ENCODE measurements at places on chromosomes 13 and 19.

- DNase-seq: no peak
Observed at GRCh38 chr13:24076109-24076508, 84.4 kb upstream of the SPATA13 start.

DNA sequence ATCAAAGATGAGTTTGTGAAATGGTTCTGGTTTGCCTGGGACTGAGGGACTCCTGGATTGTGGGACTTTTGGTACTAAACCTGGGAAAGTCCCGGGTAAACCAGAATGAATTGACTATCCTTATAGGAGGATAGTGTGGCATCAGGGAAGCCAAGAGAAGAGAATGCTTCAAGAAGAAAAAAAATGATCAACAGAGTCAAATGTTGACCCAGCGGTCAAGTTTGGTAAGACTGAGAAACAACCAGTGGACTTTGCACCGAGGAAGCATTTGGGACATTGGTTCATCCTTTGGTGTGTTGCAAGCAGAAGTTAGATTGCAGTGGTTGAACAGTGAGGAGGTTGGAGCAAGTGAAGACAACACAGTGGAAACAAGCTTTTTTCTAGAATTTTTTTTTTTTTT lies 33.5 kb downstream of the CLEC17A start:
- DNase-seq: no peak

DNA sequence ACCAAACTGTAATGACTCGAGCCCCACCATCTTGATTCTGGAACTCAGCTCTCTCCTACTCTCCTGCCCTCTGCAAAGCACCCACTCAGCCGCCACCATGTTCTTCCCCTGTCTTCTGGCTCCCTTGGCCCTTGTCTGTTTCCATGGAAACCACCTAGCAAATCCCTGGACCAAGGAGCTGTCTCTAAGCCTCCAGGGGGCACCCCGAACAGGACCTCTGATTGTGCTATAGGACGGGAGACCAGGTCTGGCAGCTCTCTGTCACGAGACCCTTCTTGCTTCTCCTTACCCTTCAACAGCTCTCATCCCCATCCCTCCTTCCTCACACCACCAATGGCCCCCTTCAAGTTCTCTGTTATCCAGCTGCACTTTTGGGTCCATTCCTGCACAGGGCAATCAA lies 277.7 kb upstream of the ZNF507 start:
- no peak for DNase-seq

DNA sequence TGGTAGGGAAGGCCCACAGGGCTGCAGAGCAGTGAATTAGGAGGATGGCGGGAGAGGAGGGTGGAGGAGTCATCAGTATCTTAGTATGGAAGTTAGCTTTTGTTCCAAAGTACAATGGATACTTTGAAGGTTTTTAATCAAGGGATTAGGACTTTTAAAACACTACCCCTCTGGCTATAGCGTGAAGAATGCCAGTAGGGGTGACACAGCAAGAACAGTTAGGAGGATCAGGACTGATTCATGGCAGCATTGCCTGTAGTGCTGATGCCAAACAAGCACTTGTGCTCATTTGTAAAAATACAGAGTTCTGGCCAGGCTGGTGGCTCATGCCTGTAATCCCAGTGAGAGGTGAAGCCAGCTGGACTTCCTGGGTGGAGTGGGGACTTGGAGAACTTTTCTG lies 46.2 kb downstream of the SKA3 start:
- no peak for DNase-seq

DNA sequence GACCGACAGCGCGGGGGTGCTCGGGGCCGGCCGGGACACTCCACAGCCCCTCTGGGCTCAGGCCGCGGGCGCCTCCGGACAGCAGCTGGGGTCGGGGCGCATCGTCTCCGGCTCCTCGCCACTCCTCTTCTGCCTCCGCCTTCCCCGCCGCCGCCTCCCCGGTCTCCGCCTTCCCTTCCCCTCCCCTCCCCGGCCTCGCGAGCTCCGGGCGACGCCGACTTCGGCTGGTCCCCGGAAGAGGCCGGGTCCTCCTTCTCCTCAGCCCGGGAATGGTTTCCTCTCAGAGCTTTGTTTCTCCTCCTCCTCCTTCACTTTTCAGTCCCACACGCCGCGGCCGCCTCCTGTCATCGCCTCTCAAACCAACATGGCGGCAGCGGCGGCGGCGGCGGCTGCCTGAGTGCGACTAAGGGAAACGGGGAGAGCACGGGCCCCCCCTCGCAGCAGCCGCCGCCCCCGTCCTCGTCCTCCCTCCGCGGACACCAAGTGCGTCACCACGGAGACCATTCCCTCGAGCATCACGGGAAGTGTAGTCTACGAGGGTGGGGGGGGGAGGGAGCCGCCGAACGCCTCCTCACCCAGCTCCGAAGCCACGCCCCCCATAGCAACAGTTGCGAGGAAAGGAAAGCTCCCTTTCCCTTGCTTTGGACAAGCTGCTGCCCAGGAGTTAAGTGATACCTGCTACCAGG lies at the start of gene UBL3:
TSS of gene UBL3 (minus strand) at position 405 of the 686 bp plus-strand sequence. CDS start 1,079 bp downstream, outside the sequence.
- DNase-seq: peak; percentile 93

DNA sequence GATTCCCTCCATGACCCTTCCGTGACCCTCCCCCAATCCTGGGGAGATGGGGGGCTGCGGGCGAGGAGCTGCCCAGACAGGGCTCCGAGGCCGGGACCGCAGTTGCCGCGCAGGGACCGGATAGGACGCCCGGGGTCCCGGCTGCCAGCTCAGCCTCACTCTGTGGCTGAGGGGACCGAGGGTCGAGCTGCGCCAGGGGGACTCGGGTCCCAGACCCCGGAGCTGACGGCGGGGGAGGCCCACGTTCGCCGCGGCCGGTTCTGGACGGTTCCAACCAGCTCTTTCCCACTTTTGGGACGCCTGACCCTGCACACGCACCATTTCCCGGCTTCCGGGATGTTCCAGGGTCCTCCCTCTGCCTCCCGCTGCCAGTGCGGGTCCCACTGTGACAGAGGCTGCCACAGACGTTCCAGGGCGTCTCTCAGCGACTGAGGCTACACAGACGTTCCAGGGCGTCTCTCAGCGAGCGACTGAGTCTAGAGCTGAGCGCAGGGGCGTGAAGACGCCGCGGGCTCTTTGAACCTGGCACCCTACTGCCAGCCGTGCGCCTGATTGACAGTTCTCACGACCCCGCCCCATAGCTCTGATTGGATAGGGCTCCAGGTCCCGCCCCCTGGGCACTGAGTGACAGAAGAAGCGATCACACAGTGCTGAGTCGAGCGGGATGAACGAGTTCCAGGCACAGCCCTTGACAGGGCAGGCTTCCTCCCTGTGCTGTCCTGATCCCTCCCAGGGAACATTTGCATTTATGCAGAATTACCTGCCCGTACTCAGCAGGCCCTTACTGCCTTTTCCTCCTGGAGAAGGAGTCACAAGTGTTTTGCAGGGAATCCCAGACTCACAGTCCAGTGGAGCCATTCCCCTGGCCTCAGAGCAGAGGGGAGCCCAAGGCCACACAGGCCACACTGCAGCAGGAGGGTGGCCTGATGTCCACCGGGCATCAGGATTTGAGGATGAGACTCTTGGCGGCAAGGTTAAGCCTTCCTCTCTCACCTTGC lies at the start of gene ZNF563:
TSS of gene ZNF563 (minus strand) at position 472 of the 998 bp plus-strand sequence. CDS start at position 321, 151 bp downstream.
- peak; percentile 95 for DNase-seq

DNA sequence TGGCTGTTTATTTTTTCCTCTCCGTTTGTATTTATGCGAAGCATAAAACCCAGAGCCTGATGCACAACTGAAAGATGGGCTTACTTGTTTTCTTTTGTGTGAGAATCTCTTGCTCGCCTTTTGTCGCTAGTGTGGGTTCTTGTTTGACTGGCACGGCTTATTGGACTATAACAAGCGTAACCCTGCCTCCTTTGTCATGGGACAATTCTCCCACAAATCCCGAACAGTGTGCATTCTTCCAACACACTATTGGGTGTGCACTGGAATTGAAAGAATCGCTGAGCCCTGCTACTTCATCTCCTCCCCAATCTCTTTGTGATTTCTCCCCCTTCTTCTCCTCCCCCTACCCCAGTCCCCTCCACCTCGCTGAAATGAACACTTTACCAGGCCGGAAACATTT lies 110.8 kb downstream of the ZIC5 start:
- DNase-seq: no peak

DNA sequence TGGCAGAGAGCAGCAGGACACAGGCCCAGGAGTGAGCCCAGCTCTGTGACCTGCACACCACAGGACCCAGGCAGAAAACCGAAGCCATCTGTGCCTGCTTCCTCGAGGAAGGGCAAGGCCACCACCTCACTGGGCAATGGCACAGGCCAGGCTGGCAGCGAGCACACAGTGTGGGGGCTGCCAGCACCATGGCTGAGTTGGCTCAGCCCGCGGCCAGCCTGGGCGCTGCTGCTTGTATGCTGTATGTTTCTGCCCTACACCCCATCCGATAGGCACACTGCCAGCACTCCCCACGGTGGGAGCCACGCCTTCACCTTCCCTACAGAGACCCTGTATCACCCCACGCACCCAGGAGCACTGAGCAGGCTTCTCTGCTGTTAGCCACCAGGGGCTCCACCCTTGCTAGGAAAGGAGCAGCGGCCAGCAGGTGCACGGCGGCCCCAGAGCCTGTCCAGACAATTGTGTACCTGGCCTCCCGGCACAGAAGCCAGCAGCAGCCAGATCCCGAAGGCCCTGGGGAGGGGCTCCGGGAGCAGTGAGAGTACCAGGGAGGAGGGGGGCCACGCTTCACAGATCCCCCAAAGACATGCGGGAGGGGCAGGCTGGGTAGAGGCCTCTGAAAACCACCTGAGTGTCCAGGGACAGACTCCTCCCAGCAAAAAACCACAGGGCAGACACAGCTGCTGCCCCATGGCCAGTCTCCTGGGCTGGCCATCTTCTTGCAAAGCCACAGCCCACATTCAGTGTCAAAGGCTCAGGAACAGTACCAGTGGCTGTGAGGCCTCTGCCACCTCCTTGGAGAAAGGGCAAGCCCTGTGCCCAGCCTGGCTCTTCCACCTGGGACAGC lies 56.1 kb downstream of the MLLT1 start:
- no peak for DNase-seq

Data from activated CD4-positive, alpha-beta T cell treated with anti-CD3 and anti-CD28 coated beads, Interleukin-2, Interleukin-4, amounts not matched to agents 100 ng/mL and 50 ng/mL, durations not matched to agents 16 hours and 8 hours (primary cell).